ENCODE measurements at places on chromosomes 16 and 17.

DNA sequence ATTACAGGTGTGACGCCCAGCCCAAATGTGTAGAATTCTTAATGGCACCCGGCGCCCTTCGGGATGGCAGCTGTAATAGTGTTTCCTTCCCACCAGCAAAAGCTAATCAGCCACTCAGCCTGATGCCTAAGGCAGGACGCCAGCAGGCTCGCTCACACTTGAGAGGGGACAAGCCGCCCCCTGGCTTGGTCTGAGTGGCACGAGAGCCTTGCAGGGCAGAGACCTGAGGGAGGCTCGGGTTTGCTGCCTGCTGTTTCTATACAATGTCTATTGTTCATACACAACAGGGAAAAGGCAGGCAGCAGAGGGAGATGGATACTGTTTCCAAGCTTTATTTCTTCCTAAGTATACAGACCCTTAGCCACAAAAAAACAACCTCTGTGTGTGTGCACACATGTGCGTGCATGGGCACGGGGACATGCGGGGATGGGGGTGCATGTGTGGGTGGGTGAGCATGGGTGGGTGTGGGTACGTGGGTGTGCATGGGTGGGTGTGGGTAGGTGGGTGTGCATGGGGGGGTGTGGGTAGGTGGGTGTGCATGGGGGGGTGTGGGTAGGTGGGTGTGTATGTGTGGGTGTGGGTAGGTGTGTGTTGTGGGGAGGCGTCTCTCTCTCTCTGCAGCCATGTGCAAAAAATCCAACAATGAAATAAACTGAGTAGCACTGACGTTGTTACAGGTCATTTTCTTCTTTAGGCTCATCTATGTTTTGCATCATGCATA is 10.0 kb downstream of the SLC38A8 start:
- DNase-seq: no peak

- no peak for DNase-seq
These were observed 583.4 kb upstream of the PSMD7 start for GRCh38 chr16:73713251-73713650.

DNA sequence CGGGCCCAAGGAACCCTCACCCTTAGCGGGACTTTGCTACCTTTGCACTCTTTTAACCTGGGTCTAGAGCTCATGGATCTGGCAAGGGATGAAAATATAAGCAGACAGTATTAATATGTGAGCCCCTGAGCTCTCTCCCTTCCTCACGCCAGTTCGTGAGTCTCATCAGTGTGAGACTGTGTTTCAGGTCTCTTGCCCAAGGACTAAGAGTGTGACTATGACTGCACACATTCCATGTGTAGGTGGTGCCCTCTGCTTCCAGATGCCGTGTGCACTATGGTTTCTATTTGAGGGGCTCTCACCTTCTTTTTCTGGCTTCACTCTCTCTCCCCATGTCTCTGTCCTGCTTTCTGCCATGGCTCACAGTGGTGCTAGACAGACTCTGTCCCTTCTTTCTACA is 40.5 kb downstream of the DHRS7B start:
- peak; percentile 41 for DNase-seq

- peak; percentile 97 for DNase-seq
These were observed 47.2 kb downstream of the ARHGAP27 start for GRCh38 chr17:45385331-45385997.

GRCh38 chr16:19179546-19180490 is 11.8 kb downstream of the SYT17 start:
- peak; percentile 95 for DNase-seq

- no peak for DNase-seq
These were observed 16.9 kb upstream of the CDRT15L2 start for GRCh38 chr17:20562587-20562986.

- DNase-seq: no peak
These were observed 15.8 kb upstream of the AATK start for GRCh38 chr17:81181811-81182185.

DNA sequence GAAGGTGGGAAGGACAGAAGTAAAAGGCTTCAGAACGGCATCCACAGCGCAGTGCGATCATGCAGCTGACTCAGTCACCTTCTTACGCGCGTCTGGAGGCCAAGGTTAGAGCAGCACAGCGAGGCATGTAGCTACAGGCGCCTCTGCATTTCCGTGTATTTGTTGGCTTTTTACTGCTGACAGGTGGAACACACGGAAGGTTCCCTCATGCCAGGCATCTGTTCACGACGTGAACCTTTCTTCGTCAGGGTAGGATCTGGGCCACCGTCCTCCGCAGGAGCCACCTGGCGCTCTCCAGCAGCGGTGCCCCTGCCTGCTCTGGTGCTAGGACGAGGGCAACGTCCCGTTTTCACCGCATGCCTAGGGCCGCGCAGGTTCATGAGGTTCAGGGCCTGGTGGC is 15.3 kb downstream of the TMEM204 start:
- no peak for DNase-seq

- no peak for DNase-seq
These were observed 2.8 kb downstream of the HEATR3 start for GRCh38 chr16:50068550-50068949.

DNA sequence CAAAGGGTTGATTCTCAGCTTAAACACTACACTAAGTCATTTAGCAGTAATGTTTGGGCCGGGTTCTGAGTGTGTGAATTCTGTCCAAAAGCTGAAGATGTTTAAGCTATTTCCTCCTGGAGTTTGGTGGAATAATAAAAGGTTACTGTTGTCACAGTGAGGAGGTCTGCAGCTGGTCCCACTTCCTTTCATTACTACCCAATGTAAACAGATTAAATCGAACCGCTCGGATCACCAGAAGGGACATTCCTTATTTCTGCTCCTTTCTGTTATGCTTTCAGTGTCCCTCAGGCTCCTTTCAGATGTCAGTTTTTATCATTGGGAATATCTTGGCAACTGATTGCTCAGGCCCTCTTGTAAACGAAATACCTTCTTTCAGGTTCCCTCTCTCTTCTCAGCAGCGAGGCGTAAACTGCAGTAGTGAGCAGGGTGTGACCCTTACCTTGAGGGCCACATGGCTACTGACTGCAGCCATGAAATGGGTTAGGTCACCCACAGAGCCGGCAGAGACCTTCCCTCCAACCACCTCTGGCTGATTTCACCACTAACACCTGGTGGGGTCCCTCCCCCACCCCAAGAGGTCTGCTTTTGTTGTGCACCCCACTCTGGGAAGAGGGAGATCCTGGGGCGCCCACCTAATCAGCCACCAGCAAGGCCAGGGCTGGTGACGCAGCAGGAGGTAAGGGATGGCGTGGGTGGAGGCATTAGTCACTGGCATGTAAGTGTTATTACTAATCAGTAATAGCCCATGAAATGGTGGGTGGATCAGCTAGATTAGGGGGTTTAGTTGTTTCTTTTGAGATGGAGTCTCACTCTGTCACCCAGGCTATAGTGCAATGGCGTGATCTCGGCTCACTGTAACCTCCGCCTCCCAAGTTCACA is 117.6 kb downstream of the VPS53 start:
- DNase-seq: peak; percentile 48

DNA sequence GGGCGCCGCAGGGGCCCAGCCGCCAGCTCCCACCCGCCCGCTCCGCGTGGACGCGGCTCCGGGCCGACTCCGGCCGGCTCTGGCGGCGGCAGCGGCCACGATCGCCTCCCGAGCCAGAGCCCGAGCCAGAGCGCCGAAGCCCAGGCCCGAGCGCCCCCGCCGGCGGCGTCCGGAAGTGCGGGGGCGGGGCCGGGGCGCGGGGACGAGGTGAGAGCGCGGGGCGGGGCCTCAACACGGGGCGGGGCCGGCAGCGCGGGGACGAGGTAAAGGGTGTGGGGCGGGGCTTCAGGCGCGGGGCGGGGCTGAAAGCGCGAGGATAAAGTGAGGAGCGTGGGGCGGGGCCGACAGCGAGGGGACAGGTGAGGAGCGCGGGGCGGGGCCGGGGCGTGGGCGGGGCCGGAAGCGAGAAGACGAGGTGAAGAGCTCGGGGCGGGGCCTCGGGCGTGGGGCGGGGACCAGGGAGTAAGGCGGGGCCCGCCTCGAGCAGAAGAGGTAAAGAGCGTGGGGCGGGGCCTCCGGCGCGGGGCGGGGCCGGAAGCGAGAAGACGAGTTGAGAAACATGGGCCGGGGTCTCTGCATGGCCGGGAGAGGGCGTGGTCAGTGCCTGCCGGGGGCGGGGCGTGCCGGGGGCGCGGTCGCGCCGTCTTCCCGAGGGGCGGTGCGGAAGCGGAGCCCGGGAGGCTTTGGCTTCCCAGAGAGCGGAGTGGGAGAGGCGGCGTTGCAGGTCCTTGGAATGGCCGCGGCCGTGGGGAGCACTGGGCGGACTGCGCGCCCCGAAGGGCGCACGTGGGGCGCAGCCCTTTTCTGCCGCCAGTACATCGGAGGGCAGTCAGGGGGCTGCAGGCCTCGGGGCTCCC is at the start of gene AXIN1:
TSS of gene AXIN1 (minus strand) at position 177 of the 857 bp plus-strand sequence. CDS start 5,698 bp downstream, outside the sequence.
- DNase-seq: peak; percentile 97

DNA sequence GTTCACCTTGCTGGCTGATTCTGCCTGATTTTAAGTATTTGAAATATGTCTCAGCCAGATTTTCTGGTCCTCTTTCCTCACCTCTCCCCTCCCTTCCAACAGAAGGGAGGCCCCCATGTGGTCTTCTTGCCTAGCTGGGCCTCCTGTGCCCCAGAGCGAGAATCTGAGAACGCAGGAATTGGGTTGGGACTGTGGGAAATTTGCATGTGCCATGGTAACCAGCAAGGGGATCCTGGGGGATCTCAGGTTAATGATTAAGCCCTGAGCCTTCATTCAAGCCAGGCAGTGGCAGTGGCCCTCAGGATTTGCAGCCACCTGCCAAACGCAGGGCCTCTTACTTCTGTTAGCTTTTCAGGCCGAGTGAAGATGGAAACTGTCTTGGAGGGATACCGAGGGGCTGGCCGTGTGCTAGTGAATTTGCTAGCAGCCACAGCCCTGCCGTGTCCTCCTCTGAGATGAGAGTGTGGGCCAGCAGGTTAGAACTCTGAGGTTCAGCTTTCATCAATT is 40.2 kb downstream of the KSR1 start:
- DNase-seq: no peak

- peak; percentile 31 for DNase-seq
These were observed 12.1 kb upstream of the ALDOA start for GRCh38 chr16:30053376-30054015.

GRCh38 chr17:44279666-44280391 is 11.9 kb upstream of the SLC4A1 start:
- peak; percentile 89 for DNase-seq

- DNase-seq: no peak
These were observed at the start of gene OR1F1 for GRCh38 chr16:3187798-3188674. OR1F1 (plus strand) TSS chr16:3188204.

DNA sequence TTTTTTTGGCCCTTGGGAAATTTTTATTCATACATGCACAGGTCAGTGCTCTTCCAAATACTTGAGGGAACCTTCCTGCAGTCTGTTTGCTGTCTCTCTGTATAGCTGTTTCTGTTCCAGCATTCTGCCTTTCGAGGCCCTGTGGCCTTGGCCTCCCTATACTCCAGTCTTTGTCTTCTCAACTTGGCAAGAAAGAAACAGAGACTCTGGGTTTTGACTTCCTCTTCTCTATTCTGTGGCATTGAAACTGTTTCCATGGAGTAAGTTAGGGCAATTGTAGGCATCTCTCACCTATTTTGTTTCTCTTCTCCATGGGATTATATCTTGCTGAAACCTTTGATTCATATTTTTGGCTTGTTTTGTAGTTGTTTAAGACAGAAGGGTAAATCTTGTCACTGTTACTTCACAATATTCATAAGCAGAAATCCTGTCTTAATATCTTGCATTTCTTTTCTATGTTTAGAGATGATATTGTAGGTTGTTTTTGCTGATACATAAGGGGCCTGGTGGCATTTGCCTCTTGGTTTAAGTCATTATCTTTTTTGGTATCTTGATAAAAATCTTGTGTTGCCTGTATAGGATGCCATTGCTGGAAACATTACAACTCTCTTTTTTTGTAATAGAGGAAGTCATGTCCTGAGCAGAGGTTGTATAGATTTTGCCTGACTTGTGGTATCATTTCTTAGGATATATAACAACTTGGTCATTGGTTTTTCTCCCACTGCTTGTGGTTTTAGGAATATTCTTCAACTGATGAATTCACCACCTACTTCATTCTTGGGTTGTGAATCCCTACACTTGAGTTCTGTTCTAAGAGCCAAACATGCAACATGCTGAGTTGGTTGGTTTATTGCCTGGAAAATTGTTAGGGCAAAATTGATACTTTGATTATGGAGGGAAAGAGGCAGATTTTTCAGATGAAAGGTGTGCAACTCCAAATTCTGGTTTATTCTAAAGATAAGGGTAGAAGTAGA is 168.6 kb downstream of the FTO start:
- no peak for DNase-seq

- no peak for DNase-seq
These were observed 1.4 kb upstream of the HS3ST3B1 start for GRCh38 chr17:14299280-14300141.

GRCh38 chr17:76498876-76499251 is 2.4 kb downstream of the RHBDF2 start:
- DNase-seq: no peak

- no peak for DNase-seq
These were observed 41.5 kb downstream of the CUEDC1 start for GRCh38 chr17:57913575-57914272.

- no peak for DNase-seq
These were observed 92.2 kb upstream of the AMZ2 start for GRCh38 chr17:68155692-68156091.

DNA sequence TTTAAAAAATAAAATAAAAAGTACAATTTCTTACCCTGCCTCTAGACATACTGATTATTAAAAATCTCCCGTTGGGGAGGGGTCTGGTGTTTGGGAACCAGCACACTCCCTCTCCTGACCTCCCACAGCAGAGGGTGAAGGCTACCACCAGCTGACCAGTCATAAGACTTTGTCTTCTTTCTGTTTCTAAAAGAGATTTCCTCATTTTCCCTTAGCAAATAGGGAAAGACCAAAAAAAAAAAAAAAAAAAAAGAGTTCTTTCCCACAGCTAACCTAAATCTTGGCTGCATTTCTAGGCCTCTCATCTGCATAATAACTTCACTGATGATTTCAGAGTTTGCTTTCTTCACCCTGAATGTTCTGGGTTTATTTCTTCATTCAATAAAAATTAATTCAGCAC is 30.3 kb downstream of the CDK5RAP3 start:
- peak; percentile 72 for DNase-seq

- DNase-seq: no peak
These were observed 843 bp downstream of the ZNF174 start for GRCh38 chr16:3401719-3402397.

DNA sequence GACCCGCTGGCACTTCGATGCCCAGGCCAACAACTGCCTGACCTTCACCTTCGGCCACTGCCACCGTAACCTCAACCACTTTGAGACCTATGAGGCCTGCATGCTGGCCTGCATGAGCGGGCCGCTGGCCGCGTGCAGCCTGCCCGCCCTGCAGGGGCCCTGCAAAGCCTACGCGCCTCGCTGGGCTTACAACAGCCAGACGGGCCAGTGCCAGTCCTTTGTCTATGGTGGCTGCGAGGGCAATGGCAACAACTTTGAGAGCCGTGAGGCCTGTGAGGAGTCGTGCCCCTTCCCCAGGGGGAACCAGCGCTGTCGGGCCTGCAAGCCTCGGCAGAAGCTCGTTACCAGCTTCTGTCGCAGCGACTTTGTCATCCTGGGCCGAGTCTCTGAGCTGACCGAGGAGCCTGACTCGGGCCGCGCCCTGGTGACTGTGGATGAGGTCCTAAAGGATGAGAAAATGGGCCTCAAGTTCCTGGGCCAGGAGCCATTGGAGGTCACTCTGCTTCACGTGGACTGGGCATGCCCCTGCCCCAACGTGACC is 5.0 kb downstream of the WFIKKN2 start:
- no peak for DNase-seq
